ENCODE measurements at places on chromosomes 3 and 15.

DNA sequence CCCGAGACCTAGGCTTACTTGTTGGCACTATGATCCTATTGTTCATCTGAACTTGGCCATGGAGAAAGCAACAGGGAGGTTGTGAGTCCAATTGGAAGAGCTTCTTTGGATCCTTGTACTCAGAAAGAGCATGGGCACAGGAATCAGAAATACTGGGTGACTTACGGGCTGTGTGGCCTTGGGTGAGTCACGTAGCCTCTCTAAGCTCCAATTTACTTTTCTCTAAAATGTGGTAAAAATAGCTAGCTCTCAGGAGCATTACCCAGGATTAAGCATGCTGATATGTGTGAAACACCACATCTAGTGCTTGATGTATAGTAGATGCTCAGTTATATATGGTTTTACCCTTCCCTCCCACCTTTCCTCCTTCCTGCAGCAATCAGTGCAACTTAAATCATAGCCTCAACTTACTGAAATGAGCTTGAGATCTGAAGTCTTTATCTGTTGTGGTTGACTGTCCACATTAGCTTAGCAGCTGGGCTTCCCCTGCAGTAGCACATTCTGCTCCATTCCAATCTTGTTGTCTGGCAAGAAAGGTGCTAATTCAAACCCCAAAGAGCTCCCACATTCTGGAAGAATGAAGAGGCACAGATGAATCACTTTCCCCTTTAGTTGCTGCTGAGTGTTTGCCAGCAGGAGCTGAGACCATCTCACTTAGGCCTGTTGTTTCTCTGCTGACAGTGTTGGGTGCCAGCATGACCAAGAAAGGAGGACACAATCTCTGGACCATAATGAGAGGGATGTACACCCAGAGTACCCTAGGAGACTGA is 299.1 kb upstream of the TRIM42 start:
- DNase-seq, result no peak

- DNase-seq, result no peak
These were observed 8.6 kb upstream of the ITGB5 start for GRCh38 chr3:124895756-124896155.

DNA sequence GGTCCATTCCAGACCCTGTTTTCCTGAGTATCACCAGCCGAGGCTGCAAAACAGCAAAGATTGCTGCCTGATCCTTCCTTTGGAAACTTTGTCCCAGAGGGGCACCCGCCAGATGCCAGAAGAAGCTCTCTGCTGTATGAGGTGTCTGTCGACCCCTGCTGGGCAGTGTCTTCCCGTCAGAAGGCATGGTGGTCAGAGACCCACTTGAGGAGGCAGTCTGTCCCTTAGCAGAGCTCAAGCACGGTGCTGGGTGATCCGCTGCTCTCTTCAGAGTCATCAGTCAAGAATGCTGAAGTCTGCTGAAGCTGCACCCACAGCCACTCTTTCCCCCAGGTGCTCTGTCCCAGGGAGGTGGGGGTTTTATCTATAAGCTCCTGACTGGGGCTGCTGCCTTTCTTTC is 1121.2 kb downstream of the NSUN3 start:
- no peak for DNase-seq

GRCh38 chr3:59426821-59427565 is 377.2 kb upstream of the CFAP20DC start:
- no peak for DNase-seq
